Myocyte (in vitro differentiated cells): ENCODE measurements at places on chromosomes 3 and 15.

DNA sequence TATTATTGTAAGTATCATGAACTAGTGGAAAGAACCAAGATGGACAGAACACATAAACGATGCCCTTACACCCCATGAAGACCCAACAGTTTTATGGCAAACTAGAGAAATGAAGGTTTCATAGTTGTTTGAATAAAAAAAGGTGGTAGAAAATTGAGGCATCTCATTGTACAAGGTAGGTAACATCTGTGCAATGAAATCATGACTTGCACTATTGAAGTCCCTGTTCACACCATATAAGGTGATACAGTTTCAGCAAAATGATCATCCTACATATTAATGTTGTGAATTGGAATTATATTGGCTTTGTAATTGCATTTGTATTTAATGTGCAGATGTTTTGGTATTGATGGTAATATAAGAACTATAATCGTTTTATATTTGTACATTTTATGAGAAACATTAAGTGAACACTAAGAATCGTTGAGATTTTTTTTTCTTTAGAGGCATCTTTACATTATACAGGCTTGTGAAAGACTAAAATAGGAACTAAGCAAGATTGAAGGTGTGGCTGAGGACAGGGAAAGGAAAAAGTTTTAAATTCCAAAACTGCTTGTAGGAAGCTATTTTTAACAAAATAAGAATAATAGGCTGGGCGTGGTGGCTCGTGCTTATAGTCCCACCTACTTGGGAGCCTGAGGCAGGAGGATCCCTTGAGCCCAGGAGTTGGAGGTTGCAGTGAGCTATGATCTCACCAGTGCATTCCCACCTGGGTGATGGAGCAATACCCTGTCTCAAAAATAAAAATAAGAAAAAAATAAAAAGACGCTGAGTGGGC lies 48.5 kb downstream of the CGNL1 start:
- no peak for DNase-seq

DNA sequence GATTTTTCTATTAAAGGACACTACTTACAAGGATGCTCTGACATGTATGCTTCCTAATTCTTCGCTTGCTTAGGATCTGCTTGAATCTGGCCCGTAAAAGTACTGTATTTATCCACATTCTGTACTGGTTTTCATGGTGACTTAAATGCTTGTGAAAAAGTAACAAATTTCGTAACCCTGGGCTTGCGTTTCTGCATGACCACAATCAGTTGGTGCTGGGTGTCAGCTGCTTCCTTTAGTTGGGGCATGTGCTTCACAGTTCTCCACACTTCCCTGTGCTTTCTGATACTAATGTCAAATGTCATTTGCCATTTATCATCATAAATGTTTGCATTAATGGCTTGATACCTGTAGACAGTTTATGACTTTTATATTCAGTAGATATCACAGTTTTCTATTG lies 218.4 kb upstream of the MLF1 start:
- DNase-seq, result peak; percentile 49

DNA sequence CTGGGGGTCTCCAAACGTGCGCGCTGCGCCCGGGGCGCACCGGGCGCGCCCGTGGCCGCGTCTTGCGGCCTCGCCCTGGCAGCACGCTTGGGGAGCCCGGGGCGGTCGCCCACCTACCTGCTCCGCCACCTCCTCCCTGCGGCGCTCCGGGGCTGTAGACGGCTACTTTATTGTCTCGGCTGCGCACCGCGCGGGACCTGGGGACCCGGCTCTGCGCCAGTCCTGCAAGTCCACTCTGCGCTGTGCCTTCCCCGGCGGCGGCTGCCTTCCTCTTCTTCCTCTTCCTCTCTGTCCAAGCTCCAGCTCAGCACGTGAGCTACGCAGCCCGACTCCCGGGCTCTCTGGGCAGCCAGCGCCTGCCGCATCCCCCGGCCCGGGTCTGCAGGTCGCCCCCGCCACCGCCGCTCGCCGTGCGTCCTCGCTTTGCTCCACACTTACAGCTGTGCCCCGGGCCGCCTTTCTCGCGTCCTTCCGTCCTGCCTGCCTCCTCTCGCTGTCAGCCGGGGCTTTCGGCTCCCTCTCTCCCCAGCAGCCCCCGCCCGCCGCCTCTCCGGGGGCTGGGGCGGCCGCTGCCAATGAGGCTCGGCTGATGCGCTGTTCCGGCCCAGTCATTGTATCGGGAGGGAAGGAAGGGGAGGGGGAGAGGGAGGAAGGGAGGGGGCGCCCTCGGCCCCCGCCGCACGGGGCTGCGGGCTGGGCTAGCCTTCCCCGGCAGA lies 156.4 kb upstream of the FRMD4B start:
- DNase-seq, result no peak

GRCh38 chr3:177361081-177361938 lies 164.0 kb upstream of the TBL1XR1 start:
- no peak for DNase-seq

DNA sequence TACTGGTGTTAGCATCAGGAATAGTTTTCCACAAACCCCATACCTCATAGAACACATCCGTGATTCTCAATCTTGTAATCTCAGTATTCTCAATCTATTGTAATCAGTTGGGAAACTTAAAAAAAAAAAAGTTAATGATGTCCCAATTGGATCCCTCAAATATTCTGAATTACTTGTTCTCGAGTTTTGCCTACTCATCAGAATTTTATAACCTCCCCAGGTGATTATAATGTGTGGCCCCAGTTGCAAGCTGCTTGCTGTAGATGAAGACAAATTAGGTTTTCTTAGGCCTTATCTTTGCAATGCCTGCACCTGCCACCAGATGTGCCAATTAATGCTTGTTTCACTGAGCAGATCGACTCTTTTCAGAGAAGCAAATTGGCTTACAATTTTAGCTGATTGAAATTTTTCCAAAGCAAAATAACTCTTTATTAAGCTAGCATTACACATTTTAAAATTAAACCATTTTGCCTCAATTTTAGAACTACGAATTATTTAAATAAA lies 19.0 kb upstream of the DIPK2A start:
- no peak for DNase-seq

- no peak for DNase-seq
Measured at GRCh38 chr3:187325632-187326031, 34.1 kb upstream of the MASP1 start.

GRCh38 chr3:48285132-48285531 lies 44.2 kb downstream of the ZNF589 start:
- DNase-seq, result no peak

GRCh38 chr15:55912982-55913381 lies 80.4 kb downstream of the NEDD4 start:
- DNase-seq, result peak; percentile 63

DNA sequence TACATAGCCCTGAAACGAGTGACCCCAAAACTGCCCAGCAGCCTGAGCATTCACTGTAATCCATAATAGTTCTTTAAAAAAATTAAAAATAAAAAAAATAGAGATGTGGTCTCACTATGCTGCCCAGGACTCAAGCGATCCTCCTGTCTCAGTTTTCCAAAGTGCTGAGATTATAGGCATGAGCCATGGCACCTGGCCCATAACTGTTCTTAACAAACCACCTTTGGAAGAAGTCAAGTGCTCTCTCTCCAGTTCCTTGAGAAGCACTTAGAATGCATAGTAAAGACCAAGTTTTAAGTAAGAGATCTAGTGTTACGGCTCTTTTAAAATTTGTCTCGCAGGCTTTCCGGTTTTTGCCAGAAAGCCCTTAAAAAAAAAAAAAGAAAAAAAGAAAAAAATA lies 8.2 kb downstream of the CDC25A start:
- DNase-seq, result no peak
